NCI-H2081 (cell line): ENCODE measurements at places on chromosomes 2 and 18.
A peak's percentile ranks its signal among the peaks of the same experiment; 100 is the strongest.

DNA sequence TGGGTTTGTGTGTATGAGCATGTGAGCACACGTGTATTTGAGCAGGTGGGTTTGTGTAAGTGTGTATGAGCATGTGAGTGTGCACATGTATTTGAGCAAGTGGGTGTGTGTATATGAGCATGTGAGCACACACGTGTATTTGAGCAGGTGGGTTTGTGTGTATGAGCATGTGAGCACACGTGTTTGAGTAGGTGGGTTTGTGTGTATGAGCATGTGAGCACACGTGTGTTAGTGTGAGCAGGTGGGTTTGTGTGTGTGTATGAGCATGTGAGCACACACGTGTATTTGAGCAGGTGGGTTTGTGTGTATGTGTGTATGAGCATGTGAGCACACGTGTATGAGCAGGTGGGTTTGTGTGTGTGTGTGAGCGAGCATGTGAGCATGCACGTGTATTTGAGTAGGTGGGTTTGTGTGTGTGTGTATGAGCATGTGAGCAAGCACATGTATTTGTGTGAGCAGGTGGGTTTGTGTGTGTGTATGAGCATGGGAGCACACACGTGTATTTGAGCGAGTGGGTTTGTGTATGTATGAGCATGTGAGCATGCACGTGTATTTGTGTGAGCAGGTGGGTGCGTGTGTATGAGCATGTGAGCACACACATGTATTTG, 169.7 kb downstream of the TWIST2 start:
- DNase-seq: no peak

DNA sequence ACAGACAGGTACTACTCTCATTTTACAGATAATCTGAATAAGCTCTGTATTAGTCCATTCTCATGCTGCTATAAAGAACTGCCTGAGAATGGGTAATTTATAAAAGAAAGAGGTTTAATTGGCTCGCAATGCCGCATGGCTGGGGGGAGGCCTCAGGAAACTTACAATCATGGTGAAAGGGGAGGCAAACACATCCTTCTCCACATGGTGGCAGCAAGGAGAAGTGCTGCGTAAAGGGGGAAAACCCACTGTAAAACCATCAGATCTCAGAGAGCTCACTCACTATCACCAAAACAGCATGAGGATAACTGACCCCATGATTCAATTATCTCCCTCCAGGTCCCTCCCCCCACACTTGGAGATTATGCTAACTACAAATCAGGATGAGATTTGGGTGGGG, 254.4 kb downstream of the KCNE4 start:
- peak; percentile 8 for DNase-seq

DNA sequence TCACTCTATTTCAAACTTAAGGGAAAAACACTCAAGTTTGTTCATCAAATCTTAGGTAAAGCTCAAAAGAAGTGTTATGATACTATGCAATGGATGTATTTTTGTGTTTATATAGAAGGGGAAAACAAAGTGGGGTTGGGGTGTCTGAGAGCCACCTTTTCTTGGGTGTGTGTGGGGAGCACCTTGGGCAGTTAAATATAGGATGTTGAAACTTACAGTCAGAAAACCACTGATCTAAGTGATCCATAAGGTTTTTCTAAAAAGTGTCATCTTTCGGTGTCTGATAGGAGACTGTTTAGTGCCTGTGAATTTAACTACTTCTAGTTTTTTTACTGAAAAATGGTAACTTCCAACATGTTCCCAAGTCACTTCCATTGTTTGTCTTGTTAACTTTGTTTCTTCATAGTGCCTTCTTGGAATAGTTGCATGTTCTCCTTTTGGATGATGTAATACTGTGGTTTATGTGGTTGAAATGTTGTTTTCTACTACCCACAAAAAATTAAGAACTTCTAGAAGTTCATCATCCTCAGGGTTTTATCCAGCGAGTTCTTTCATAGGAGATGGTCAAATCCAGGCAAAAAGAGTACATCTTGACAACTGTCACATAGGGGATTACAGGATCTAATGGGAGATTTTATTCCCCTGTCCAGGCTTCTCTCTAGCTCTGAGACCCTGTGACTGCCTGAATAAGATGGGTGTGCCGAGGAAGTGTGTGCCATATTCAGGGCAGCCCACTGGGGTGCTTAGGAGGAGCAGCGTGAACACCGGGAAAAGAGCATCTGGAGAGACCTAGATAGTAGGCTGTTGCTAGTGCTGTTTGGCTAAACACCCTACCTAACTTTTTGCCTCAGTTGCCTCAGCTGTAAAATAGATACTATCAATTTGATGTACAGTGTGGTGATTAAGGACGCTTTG, 46.2 kb downstream of the CAB39 start:
- DNase-seq: no peak

- no peak for DNase-seq
These were observed 47.6 kb upstream of the CELF4 start for GRCh38 chr18:37613253-37613565.

- DNase-seq: no peak
These were observed 77.0 kb upstream of the PID1 start for GRCh38 chr2:229348128-229348527.

DNA sequence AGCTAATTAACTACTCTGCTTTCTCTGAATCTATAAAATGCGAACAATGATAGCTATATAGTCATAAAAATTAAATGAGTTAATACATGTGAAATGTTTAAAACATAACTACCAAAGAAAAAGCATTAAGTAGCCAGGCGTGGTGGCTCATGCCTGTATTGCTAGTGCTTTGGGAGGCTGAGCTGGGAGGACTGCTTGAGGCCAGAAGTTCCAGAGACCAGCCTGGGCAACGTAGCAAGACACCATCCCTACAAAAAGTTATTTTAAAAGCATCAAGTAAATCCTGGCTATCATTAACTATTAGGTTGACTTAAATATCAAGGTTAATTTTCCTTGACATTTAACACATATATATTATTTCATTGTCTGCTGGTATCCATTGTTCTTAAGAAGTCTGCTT, 152.4 kb downstream of the NBAS start:
- DNase-seq: no peak

- DNase-seq: no peak
These were observed 102.4 kb downstream of the TRIB2 start for GRCh38 chr2:12819103-12819475.

GRCh38 chr2:135050684-135051083, 1.4 kb upstream of the RAB3GAP1 start:
- DNase-seq: no peak

DNA sequence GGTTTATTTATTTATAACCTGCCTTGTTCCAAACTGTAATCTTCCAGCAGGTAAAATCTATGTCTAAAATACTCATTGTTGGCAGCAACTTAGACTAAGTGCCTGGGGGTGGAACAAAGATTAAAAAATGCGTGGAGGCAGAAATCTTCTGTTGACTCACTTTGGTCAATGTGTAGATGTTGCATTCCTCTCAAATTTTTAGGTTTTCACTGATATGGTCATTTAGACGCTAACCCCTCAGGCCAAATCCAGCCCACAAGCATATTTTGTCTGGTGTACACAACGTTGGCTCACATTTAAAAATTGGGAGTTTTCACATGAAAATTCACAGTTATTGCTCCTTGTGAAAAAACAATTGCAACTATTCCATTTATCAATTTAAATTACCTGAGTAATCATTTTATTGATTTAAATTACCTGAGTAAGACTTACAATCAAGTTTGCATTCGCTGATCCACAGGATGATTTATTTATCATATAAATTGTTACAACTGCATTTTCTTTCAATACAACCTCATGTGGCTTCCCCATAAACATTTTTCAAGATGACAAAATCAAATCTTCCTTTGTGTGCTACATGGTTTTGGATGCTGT, 564.2 kb downstream of the TSN start:
- no peak for DNase-seq

DNA sequence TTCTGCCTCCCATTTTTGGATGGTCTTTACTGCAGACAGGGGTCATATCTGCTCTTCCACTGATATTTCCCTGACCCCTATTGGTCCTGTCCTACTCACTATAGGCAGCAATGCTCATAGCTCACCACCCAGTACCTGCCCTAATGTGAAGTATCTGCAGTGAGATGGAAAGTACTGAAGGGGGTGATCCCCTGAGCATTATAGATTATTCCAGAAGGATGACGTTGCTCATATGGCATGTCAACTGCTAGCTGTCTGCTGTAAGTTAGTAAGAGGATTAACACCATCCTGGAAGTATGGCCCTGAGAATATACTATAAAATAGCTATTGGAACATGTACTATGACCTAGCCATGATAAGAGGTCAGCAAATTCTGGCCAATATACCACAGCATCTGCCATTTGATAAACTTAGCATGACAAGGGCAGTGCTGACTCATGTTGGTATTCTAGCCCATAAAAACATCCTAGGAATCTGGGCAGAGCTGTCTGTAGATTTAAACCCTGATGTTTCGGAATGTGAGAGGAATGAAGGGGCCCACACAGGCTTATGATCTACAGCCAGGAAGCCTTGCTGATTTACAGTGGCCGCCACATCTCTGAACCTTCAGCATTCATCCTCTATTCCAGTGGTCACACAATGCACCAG, 451.4 kb downstream of the TNS1 start:
- DNase-seq: no peak

DNA sequence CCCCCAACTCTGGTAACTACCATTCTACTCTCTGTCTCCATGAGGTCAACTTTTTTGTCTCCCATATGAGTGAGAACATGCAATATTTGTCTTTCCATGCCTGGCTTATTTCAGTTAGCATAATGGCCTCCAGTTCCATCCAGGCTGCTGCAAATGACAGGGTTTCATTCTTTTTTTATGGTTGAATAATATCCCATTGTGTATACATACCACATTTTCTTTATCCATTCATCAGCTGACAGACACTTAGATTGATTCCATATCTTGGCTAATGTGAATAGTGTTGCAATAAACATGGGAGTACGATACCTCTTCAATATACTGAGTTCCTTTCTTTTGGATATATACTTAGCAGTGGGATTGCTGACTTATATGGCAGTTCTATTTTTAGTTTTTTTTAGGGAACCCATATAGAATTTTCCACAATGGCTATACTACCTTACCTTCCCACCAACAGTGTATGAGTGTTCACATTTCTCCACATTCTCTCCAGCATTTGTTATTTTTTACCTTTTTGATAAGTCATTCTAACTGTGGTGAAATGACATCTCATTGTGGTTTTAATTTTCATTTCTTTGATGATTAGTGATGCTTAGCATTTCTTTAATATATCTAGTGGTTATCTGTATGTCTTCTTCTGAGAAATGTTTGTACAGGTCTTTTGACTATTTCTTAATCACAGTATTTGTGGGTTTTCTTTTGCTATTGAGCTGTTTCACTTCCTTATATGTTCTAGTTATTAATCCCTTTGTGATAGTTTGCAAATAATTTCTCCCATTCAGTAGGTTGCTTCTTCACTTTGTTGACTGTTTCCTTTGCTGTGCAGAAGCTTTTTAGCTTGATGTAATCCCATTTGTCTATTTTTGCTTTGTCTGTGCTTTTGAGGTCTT, 112.2 kb downstream of the SRBD1 start:
- DNase-seq: peak; percentile 30

GRCh38 chr2:105383432-105384166, 15.3 kb downstream of the FHL2 start:
- no peak for DNase-seq

DNA sequence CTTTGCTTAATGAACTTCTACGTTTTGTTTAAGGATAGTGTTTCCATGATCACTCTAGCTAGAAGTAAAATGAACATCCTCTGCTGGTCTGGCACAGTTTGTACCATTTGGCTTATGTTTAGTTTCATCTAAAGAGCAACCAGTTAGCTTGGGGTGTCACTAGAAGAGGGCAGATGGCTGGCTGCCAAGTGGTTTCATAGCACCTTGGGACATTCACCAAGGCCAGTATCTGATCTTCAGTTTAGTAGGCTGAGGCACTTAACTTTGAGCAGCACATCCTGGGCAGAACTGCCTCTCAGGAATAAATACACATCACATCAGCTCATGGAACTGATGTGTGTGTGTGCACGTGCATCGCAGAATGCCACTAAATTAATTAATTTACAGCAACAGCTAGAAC, 68.4 kb downstream of the NXPH2 start:
- DNase-seq: no peak

GRCh38 chr18:32319084-32319483, 129.2 kb downstream of the MEP1B start:
- DNase-seq: no peak

- DNase-seq: no peak
These were observed 27.9 kb upstream of the AGFG1 start for GRCh38 chr2:227443889-227444568.

DNA sequence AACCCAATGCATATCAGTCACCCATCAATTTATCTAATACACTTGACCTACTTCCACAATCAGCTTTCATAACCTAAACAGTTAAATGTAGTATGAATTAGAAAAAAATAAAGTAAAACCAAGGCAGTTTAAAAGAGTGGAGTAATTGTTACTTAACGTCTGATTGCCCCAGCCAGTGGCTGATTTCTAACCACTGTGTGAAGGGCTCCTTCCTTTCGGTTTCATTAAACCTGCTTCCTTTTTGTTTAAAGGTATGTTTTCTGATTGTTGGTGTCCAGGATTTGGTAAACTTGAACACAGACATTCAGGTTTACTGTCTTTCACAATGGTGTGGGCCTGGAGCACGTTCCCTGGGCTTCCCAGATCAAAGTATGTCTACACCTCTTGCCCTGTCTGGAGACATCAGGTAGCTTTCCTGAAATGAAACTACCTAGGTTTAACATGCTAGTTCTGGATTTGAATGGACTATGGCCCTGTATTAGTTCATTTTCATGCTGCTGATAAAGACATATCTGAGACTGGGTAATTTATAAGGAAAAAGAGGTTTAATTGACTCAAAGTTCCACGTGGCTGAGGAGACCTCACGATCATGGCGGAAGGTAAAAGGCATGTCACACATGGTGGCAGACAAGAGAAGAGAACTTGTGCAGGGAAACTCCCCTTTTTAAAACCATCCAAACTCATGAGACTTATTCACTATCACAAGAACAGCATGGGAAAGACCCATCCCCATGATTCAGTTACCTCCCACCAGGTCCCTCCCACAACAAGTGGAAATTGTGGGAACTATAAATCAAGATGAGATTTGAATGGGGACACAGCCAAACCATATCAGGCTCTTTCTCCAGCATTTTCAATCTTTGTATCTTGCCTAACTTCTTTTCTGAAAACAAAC, 605.2 kb upstream of the ID2 start:
- DNase-seq: no peak

GRCh38 chr2:103005393-103005792, 243.6 kb downstream of the TMEM182 start:
- peak; percentile 20 for DNase-seq

GRCh38 chr2:47336259-47337238, 66.4 kb upstream of the MSH2 start:
- no peak for DNase-seq

- DNase-seq: no peak
These were observed 16.0 kb upstream of the CAB39 start for GRCh38 chr2:230696670-230697069.

DNA sequence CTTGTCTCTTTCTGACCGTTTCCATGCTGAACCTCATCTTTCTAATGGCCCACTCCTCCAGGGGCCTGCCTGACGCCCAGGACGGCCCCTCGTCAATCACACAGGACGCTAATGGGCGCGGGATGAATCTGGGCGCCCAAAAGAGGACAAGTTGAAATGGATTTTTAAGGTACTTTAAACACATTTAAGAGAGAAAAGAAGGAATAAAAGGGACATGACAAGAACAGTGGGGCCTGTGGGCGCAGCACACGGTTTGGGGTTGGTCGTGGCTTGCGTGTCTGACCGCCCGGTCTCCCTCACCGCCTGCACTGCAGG, 607 bp upstream of the UBE2F start:
- no peak for DNase-seq
